AG09309 (cell line): ENCODE measurements at places on chromosomes 4 and X.

DNA sequence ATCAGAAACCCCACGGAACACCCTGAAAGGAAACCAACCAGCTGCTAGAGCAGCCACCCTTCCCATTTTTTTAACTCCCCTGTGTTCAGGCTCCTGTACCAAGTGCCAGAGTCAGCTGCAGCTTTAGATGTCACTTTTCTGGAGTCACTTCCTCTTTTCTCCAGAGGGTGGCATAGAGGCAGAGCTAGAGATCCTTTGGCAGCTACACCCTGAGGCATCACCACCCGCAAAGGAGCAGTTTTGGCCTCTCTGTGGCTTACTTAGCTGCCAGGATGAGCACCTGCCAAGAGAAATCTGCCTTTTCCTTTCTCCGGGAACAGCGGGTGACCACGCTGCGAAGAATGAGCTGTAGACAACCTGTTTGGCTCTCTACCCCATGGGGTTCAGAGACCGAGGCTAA lies 58.0 kb upstream of the CHRDL1 start:
- DNase-seq = no peak

GRCh38 chr4:164949448-164950143 lies 27.9 kb downstream of the TRIM61 start:
- no peak for DNase-seq

DNA sequence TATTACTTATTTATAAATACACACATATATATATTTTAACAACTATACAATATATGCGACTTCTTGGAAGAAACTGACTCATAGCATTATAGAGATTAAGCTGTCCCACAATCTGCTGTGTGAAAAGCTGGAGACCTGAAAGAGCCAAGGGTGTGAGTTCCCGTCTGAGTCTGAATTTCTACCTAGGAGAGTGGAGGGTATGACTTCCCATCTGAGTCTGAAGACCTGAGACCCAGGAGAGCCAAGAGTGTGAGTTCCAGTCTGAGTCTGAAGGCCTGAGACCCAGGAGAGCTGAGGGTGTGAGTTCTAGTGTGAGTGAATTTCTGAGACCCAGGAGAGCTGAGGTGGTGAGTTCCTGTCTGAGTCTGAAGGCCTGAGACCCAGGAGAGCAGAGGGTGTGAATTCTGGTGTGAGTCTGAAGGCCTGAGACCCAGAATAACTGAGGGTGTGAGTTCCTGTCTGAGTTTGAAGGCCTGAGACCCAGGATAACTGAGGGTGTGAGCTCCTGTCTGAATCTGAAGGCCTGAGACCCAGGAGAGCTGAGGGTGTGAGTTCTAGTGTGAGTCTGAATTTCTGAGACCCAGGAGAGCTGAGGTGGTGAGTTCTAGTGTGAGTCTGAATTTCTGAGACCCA lies 8.9 kb upstream of the P2RY8 start:
- no peak for DNase-seq

- no peak for DNase-seq
These were observed 30.8 kb downstream of the NDNF start for GRCh38 chr4:121041307-121042090.

GRCh38 chrX:136163689-136164088 lies 16.4 kb downstream of the FHL1 start:
- DNase-seq = no peak

GRCh38 chr4:166518776-166519175 lies 645.7 kb downstream of the TLL1 start:
- no peak for DNase-seq

DNA sequence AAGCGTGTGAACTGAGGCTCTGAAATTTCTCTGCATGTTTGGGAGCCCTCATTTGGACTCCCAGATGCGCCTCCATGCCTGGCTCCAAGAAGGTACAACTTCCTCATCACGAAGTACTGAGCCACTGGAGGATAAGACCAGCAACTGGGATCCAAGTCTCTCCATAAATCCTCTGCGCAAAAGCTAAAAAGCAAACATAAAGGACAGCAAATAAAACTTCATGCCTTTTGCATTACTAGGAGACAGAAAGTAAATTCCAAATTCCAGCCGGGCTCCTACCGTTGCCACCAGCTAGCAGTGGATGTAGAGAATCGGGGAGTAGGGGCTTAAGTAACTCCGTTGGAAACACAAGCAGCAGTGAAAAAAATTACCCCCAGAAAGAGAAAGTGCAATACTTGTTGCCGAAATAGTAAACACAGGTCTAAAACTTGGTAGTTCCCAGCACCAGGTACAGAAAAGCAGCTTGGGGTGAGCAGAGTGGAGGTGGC lies 477.1 kb upstream of the TENM3 start:
- no peak for DNase-seq

DNA sequence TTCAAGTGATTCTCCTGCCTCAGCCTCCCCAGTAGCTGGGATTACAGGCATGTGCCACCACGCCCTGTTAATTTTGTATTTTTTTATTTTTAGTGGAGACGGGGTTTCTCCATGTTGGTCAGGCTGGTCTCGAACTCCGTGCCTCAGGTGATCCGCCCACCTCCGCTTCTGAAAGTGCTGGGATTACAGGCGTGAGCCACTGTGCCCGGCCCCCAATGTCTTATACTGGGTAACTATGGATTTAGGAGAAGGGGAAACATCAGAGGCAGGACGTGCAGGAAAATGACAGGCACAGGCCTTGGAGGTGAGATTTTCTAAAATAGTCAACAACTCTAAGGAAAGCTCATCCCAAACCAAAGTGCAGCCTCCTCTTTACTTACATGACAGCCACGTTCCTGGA lies 11.1 kb upstream of the TSPYL2 start:
- no peak for DNase-seq

GRCh38 chr4:113958766-113959538 lies 20.5 kb downstream of the ARSJ start:
- DNase-seq = peak; percentile 85

DNA sequence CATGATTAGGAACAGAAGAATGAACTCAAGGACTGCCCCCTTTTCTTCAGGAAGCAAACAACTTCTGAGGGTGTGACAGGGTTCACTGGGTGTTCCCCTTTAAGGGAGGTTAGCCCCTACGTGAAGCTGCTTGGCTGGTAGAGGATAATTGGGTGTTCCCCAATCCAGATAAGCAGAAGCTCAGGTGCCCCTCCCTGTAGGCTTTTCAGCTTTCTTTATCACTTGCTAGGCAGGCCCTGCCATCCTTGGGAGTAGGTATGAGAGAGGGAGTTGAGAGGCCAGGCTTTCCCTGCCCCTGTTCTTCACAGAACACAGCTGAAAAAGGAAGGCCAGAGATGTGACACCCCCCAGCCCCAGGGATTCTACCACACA lies 44.2 kb downstream of the RTL9 start:
- DNase-seq = no peak

- DNase-seq = no peak
These were observed 8.9 kb upstream of the GSX2 start for GRCh38 chr4:54090804-54091623.

- no peak for DNase-seq
These were observed 52.8 kb downstream of the GPRIN3 start for GRCh38 chr4:89254847-89255246.

GRCh38 chr4:149102765-149103164 lies 660.6 kb upstream of the NR3C2 start:
- DNase-seq = no peak

DNA sequence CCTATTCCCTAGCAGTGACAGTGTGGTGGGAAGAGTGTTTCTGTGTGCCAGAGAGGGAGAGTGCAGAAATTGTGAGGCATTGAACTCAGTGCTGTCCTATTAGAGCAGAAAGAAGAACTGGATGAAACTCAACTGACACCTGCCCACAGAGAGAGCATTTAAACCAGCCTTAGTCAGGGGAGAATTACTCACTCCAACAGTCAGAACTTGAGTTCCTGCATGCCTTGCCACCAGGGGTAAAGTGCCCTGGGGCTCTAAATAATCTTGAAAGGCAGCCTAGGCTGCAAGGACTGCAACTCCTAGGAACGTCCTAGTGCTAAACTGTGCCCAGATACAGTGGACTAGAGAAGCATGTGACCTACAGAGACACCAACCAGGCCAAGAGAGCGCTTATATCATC lies 12.8 kb downstream of the CYSLTR1 start:
- DNase-seq = no peak

GRCh38 chr4:86500527-86500926 lies 93.6 kb upstream of the PTPN13 start:
- DNase-seq = no peak

DNA sequence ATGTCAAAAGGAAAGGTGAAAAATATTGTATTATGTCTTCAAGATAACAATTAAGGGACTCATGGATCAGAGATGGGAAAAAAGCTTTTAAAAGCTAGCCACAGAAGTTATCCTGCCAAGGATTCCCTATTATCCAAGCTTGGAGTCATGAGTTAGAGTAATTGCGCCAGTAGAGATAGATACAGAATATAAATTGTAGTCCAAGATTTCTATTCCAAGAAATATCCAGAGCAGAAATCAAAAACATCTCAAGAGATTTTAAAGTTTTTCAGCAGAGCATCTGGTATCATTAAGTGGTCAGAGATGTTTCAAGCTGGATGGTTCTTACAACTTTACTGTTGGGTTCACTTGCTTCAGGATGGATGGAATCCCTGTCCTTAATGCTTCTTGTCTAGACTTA lies 186.7 kb downstream of the PCDH18 start:
- no peak for DNase-seq

GRCh38 chr4:37685823-37686372 lies 278 bp downstream of the RELL1 start:
- no peak for DNase-seq

- DNase-seq = no peak
These were observed 187.0 kb downstream of the AASDH start for GRCh38 chr4:56200275-56200674.

DNA sequence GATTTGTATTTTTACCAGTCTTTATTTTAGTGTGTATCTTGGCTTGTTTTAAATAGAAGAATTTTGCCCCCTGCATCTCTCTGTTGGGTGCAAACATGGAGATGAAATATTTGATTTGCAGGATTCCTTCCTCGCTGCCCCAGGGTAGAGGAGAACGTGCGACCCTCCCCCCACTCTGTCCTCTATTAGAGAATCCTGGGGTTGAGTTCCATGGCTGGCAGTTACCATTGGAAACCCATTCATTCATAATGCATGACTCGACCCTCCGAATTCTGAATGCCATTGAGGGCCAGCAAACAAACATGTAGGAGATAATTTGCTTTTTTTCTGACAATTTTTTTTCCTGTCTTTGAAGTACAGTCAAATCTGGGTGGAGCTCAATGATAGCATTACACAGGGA lies 53.7 kb downstream of the TRIM2 start:
- DNase-seq = no peak

DNA sequence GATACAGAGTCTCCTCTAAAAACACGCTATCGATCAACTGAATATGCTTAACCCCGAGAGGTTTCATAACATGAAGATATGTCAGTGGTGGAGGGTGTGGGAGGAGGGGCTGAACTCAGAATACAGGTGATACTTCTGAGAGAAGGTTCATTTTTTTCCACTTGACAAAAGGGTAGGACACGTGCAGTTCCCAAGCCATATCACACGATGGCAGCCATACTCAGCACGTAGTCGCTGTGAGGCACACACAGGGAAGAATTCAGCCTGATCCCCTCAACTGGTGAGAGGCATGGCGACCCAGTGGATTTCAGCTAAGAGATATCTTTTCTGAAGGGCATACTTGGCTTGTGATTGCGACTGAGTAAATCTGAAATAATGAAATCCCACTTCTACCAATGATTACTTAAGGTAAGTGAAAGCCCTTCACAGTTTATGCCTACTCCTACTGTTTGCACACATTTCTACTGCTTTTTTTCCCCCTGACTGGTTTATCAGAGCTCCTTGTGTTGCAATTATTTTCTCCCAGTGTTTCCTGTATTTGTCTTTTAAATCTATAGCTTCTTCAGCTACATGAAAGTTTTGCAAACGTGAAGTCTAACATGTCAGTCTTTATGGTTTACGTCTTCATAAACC lies 133.1 kb downstream of the CORIN start:
- no peak for DNase-seq

GRCh38 chr4:62544428-62544827 lies 1344.3 kb downstream of the ADGRL3 start:
- DNase-seq = no peak

DNA sequence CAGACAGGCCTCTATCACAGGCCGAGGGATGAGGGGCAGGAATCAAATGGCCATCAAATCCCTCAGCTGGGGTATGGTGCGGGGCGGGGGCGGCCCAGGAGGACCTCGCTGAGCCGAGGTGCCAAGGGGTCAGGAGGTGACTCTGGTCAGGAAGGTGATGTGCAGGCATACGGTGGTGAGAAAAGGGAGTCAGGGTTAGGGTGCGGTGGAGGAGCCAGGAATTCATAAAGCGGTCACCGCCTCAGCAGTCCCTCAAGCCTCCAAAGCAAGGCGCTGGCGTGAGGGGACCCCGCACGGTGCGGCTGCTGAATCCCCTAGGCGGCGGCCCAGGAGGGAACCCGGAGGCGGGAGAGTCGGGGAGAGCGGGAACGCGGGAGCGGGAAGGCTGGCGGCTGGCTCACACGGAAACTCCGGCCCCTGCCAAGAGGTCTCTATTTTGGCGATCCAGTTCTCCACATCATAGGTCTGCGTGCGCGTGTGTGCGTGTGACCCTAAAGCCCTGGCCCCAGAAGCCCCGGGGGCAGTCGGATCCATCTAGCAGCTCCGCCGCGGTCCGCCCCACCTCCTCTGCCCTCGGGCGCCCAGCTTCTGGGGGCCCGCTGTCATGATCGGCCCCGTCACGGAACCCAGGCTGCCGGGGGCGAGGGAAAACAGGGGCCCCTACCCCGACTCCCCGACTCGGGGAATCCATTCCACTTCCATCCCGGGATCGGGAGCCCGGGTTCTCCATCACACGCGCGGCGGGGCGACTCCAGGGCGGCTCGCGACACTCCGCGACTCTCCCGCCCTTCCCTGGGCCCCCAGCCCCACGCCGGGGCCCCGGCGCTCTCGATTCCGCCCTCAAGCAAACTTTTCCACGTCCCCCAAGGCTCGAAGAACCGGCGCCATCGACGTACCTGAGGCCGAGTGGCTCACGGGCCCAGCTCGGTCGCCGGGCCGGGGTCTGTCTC lies 593 bp downstream of the ELF4 start:
- DNase-seq = no peak

DNA sequence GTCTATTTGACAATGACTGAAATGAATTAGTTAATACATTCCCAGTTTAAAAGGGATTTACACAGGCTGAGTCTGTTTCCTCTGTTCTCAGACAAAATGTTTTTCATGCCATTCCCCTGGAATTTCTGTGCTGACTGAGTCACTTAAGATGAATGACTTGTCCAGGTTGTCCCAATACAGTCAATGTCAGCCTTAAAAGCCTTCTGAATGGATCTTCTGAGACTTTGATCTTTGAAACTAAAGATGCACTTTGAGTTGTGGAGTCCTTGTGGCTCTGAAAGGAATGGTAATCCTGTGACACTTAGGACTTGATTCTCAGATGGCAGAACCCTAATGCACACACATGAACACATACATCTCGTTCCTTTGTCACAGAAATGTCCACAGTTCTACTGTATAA lies 622.2 kb upstream of the GRID2 start:
- no peak for DNase-seq
